Breast epithelium (tissue), 4 donors: ENCODE measurements at places on chromosomes 1 and 21.

- peak; percentile 33 for DNase-seq
Measured at GRCh38 chr1:61138921-61139774, 56.8 kb downstream of the NFIA start.

DNA sequence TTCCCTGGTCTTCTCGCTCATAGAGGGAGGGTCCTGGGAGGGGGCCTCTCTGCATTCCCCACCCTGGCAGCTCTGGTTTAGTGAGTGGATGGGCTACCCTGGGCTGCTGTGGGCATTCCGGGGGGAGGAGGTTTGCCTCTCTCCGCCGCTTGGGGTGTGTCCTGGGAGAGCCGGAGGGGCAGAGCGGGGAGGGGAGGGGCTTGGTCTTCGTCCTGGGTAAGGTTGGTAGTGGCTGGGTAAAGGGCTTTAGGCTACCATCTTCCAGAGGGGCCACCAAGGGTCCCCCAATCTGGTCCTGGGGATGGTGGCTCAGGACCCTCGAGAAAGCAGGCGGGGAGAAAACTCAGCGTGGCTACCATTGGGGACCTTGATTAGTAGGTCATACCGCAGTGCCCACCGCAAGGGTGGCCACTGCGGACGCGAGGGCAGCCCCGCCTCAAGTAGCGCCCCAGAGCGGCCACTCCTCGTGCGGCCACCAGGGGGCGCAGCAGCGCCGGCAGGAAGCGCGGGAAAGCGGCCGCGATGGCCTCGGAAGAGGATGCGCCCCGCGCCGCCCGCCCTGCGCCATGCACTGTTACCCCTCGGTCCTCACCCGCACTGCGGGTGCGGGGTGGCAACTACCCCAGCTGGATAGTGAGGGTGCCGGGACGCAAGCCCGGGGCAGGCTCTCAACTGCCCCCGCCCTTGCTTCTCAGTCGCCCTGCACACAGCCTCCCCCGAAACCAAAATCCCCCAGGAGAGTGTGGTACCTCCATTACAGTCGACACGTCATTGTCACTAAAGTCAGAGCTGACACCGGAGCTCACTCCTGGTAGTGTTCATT is 44.1 kb upstream of the SLC25A33 start:
- DNase-seq = peak; percentile 61

- DNase-seq = no peak
Measured at GRCh38 chr1:7857985-7858384, 5.1 kb upstream of the UTS2 start.

GRCh38 chr1:147109041-147109440 is 63.2 kb downstream of the PRKAB2 start:
- no peak for DNase-seq

GRCh38 chr1:60670302-60670701 is 412.1 kb upstream of the NFIA start:
- no peak for DNase-seq

GRCh38 chr1:236754525-236755210 is 40.4 kb upstream of the MTR start:
- no peak for DNase-seq

- no peak for DNase-seq
Measured at GRCh38 chr1:44526295-44527073, 121.4 kb downstream of the RNF220 start.

DNA sequence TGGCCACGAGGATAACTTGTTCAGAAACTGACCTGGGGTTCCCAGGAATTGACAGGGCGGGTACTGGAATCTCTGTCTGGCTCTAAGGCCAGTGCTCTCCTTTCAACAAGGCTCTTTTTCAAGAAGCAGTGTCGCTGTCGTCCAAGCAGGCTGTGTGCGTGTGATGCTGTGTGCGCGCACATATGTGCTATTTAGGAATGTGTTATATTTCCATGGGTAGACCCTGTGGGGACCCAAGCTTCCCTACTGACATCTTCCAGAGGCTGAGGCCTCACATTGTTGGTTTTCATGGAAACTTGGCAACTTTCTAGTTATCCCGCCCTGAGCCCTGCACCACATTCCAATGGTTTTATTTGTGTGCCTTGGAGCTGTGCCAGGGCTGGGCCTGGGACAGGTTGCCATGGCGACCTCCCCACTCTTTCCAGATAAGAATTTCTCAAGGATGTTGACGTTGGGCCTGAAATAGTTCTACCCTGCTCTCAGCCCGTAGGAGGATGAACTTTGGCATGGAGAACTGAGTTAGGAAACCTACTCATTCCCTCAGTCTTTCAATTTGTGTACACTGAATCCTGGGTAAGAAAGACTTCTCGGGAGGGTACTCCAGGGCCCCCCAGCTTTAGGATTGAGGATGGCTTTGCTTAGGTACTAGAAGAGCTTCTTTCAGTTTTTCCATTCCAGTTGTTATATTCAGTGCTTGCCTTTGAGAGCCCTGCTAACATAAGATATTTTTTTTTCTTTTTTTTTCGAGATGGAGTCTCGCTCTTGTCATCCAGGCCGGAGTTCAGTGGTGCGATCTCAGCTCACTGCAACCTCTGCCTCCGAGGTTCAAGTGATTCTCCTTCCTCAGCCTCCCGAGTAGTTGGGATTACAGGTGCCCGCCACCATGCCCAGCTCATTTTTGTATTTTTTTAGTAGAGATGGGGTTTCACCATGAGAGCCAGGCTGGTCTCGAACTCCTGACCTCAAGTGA is 38.8 kb upstream of the SRSF10 start:
- peak; percentile 99 for DNase-seq
